ENCODE measurements at places on chromosomes 3 and 15.

- no peak overlapping the region for H3K27ac ChIP-seq
- no peaks in the 10 kb centered on the region for H3K27me3 ChIP-seq
- no peak overlapping the region for H3K4me3 ChIP-seq
Observed at GRCh38 chr3:155701882-155702465, 42.9 kb downstream of the PLCH1 start.

DNA sequence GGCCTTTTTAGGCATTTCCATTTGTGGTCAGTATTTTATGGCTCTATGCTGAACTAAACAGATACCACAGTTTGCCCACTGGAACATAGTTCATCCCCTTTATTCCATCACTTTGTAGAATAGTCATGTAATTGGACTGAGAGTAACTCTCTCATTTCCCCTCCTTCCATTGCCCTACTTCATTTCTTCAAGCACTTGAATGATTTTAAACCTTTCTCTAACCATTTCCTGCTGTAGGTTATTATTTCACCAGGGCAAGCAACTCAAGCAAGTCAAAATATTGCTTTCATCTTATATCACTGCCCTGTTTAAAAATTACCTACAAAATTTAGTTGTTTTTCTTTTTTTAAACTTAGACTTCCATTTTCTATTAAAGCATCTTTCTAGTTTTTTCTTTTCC is 177.0 kb downstream of the RAP2B start:
- no peaks in the 10 kb centered on the region for H3K4me1 ChIP-seq
- DNase-seq = no peak
- H3K4me3 ChIP-seq = no peak overlapping the region
- H3K27ac ChIP-seq = no peak overlapping the region
- no peaks in the 10 kb centered on the region for H3K36me3 ChIP-seq

DNA sequence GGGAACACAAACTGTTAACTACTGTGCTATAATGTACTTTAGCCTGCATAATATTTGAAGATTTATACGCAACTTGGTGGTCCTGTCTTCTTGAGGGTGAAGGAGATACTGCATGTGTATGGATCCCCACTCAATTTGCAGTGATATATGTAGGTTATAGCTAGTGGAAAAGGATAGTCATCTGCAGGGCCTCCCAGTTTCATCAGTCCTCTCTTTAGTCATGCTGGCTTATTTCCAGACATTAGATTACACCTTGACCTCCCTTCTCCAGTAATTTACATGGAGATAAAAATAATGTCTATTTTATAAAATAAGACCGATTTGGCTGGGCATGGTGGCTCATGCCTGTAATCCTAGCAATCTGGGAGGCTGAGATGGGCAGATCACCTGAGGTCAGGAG is 3.7 kb downstream of the NR1D2 start:
- DNase-seq = no peak
- H3K36me3 ChIP-seq = no peaks in the 10 kb centered on the region
- H3K27me3 ChIP-seq = no peaks in the 10 kb centered on the region

GRCh38 chr3:62817678-62818077 is 57.5 kb downstream of the CADPS start:
- H3K27ac ChIP-seq = no peak overlapping the region
- no peak overlapping the region for H3K4me3 ChIP-seq
- no peak for DNase-seq
- H3K27me3 ChIP-seq = no peaks in the 10 kb centered on the region

DNA sequence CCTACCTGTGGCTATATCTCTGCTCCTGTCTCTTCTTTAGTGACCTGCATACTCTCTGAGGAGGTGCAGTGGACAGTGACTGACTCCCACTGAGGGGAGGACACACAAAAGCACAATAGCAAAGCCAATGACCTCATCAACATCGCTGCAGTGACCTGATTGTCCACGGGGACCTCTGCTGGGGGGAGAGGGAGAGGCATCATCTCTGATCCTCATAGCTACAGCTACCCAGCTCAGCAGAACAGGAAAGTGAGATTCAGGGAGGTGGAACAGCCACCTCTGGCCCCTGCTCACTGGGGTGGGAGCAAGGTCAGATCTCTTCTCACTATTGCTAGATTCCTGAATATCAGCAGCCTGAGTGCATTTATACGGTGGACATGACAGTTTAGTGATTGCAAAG is 179.2 kb downstream of the ATP10A start:
- no peak for DNase-seq
- no peaks in the 10 kb centered on the region for H3K4me1 ChIP-seq
- H3K36me3 ChIP-seq = no peaks in the 10 kb centered on the region

DNA sequence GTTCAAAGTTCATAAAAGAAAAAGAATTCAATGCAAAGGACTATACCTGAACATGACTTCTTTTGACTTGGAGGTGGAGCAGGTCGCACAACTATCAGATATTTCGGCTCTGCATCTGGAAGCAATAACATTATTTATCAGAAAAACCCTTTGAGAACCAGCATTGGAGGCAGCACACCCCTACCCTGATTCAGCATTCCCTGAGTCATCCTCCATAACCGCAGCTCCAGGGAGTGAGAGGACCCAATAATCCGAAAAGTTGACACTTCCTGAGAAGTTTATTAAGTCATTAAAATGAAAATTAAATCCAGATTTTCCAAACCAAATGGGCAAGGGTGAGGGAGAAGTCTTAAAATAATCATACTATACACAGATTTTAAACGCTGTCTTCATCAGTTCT is 90.6 kb downstream of the ABI3BP start:
- no peaks in the 10 kb centered on the region for H3K4me1 ChIP-seq
- H3K4me3 ChIP-seq = no peak overlapping the region
- no peaks in the 10 kb centered on the region for H3K27me3 ChIP-seq
- H3K36me3 ChIP-seq = no peaks in the 10 kb centered on the region
- no peak overlapping the region for H3K27ac ChIP-seq

DNA sequence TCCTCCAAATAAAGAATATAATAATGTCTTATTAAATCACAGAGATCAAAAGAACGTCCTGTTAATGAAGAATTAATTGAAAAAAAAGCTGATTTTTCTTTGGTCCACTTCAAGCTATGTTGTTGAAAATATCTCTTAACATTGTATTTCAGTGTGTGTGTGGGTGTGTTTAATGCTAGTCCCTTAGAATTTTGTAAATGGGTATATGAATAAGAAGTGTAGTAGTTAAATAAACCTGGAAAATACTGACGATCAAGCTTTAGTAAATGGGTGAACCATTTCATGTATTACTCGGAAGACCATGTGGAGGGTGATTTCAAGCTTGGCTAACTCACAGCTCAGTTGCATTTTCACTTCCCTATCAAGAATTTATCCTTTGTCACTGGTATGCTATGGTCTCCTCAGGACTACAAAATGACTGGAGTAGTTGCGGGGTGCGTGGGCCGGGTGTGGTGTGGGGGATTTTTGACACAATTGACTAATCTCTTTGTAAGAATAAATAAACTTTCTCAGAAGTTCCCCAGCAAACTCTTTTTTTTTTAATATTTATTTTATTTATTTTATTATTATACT is 586.4 kb downstream of the GRM7 start:
- no peak overlapping the region for H3K4me3 ChIP-seq
- no peak overlapping the region for H3K27ac ChIP-seq

GRCh38 chr3:71376911-71377310 is 206.6 kb downstream of the FOXP1 start:
- no peak for DNase-seq
- H3K27ac ChIP-seq = no peak overlapping the region
- peaks cover 34% of the 10 kb centered on the region for H3K4me1 ChIP-seq
- no peak overlapping the region for H3K4me3 ChIP-seq
- H3K27me3 ChIP-seq = no peaks in the 10 kb centered on the region

- H3K27me3 ChIP-seq = peaks cover 52% of the 10 kb centered on the region
- H3K4me3 ChIP-seq = no peak overlapping the region
- no peak for DNase-seq
Observed at GRCh38 chr3:119292666-119293065, 1.5 kb upstream of the ARHGAP31 start.

DNA sequence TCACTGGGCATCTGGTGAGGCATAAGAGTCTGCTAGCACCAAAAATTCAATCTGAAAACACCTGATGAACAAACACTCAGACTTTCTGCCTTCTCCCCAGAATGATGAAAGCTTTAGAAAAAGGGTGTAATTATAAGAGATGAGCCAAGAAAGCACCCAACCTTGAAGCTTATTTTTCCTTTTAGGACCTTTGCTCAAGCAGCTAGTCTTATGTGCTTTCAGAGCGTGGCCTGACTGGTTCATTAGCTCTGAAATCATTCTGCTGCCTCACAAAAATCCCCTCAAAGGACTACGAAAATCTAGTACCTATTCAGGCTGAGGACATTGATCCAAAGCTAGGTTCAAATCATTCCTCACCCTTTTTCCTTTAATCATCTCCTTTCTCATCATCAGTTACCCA is 662.3 kb downstream of the MAGI1 start:
- DNase-seq = no peak

- H3K4me3 ChIP-seq = no peak overlapping the region
- H3K36me3 ChIP-seq = no peaks in the 10 kb centered on the region
- DNase-seq = no peak
- H3K27me3 ChIP-seq = peaks cover 20% of the 10 kb centered on the region
- H3K27ac ChIP-seq = no peak overlapping the region
- no peaks in the 10 kb centered on the region for H3K4me1 ChIP-seq
Observed at GRCh38 chr15:91947683-91948608, 94.4 kb downstream of the SLCO3A1 start.

GRCh38 chr15:39321977-39322376 is 258.9 kb upstream of the THBS1 start:
- H3K36me3 ChIP-seq = no peaks in the 10 kb centered on the region
- no peak overlapping the region for H3K4me3 ChIP-seq
- no peak overlapping the region for H3K27ac ChIP-seq
- H3K4me1 ChIP-seq = peaks cover 12% of the 10 kb centered on the region
- H3K27me3 ChIP-seq = no peaks in the 10 kb centered on the region

DNA sequence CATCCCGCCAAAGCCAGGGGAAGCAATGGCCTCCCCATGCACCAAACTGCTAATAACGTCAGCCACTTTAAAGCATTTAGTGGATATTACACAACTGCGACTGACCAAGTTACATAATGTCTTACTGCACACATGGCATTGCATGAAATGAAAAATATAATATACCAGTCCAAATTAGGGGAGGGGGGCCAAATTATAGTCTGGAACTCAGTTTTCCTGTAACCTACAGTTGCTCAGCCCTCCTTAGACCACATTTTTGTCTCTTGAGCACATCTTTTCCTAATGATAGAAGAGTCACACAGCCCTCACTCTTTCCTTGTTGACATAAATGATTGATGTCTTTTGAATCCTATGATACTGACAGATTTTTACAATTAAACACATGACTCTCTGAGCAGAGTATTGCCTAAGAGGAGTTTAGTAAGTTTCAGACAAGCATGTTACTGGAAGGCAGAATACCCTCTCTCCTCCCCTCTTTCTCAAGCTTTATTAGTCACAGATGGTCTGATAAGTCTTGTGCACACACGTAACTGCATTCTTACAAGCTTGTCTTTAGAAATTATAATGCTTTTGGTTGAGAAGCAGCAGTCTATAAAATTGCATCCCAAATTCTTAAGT is 1.1 kb upstream of the PLD1 start:
- H3K27me3 ChIP-seq = no peaks in the 10 kb centered on the region
- peaks cover 55% of the 10 kb centered on the region for H3K4me1 ChIP-seq
- no peaks in the 10 kb centered on the region for H3K36me3 ChIP-seq
- H3K27ac ChIP-seq = peak overlapping the region; percentile 96
- H3K4me3 ChIP-seq = peak overlapping the region; percentile 73

DNA sequence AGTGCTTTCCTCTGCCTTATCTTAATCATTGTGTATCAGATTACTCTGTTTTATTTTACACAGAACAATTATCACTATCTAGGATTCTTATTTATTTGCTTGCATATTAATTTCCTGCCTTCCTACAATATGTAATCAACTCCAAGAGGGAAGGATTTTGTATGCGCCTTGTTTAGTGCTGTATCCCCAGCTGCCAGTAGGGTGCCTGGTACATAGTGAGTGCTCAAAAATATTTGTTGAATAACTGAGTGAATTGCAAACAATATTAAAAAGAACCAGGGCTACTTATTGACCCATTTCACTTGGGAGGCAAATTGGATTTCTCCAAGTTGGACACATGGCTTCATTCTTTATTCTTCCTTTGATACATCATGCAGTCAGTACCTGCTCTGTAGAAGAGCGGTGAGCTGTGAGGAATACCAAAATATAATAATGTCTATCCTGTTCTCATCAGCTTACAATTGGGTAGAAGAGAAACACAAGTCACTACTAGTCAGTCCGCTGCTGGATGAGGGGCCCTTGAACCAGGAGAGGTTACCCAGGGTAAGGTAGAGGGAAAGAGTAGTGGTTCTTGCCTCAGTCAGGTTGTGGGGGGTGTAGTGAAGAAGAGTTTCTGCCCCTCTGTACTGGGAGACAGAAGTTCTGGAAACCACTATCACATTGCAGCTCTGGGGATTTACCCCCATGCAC is 233.9 kb upstream of the ZBTB20 start:
- no peak overlapping the region for H3K27ac ChIP-seq
- no peak overlapping the region for H3K4me3 ChIP-seq
- DNase-seq = no peak
- H3K36me3 ChIP-seq = no peaks in the 10 kb centered on the region
- H3K4me1 ChIP-seq = no peaks in the 10 kb centered on the region

DNA sequence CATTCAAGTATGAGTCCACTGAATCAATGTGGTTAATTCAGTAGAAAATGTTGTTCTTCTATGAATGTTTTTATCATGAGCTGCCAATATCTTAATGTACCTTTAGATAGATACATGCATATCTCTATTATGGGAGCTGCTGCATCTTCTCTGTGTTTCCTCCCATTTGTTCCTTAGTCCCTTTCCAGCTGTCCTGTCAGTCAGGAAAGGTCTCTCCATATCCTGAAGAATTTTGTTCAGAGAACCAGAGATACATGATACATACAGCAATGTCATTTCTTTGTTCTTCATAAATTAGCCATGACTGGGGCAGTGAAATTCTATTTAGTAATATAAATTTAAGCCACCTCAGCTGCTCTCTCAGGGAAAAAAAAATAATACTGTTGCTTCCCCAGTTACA is 103.7 kb downstream of the P3H2 start:
- no peaks in the 10 kb centered on the region for H3K36me3 ChIP-seq
- H3K4me1 ChIP-seq = peaks cover 9% of the 10 kb centered on the region
- no peak overlapping the region for H3K27ac ChIP-seq
- 0 out of 3 replicates have a peak, but pooled peaks cover 3% of the 10 kb centered on the region for H3K27me3 ChIP-seq

- no peaks in the 10 kb centered on the region for H3K27me3 ChIP-seq
- H3K4me1 ChIP-seq = no peaks in the 10 kb centered on the region
- no peak for DNase-seq
- H3K27ac ChIP-seq = no peak overlapping the region
- no peaks in the 10 kb centered on the region for H3K36me3 ChIP-seq
Observed at GRCh38 chr3:173501931-173502489, 104.5 kb downstream of the NLGN1 start.

- peaks cover 8% of the 10 kb centered on the region for H3K27me3 ChIP-seq
- DNase-seq = no peak
- H3K4me3 ChIP-seq = no peak overlapping the region
- H3K36me3 ChIP-seq = no peaks in the 10 kb centered on the region
Observed at GRCh38 chr15:78087951-78088772, 4.2 kb upstream of the SH2D7 start.

DNA sequence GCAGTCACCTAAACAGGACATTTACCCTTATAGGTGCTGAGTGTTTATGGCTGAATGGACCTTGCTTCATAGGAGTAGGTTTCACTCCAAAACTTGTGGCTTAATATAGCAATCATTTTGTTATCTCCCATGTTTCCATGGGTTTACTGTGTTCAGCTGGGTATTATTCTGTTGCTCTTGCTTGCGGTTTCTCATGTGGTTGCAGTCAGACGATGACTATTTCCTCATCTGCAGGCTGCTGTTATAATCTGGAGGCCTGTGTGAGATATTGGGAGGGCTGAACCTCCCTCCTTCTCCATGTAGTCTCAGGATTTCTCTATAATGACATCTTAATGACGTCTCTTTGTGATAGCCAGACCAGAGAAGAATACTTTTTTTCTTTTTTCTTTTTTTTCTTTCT is 98.1 kb downstream of the ZPLD1 start:
- H3K4me1 ChIP-seq = no peaks in the 10 kb centered on the region
- H3K27me3 ChIP-seq = no peaks in the 10 kb centered on the region
- H3K36me3 ChIP-seq = no peaks in the 10 kb centered on the region

Measured in HepG2 (cell line).